ENCODE measurements at places on chromosomes 6 and 20.

DNA sequence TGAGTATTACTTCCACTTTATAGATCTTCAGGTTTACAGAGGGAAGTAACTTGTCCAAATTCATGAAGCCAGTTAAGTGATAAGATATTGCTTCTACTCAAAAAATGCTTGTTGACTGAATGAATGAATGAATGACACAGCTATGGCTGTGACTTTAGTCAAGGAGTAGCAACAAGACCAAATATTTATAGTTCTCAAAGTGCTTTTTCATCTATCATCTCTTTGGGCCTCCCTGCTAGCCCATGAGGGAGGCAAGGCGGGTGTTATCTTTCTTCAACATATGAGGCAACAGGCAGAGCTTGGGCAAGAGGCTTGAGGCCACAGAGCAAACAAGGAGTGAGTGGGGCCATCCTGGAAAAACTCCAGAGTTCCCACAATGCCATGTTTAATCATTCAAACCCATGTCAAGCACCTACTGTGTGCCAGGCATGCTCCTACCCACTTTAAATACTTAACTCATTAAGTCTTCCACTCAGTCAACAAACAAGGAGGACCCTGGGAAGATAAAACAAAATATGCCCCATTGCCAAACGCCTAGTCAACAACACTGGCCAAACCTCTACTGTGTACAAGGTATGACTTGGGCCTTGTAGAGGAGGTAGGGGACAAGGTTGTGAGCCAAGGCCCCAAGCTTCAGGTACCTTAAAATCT is 15.9 kb downstream of the BCL2L1 start:
- no peak for DNase-seq

- DNase-seq, result no peak
Observed at GRCh38 chr6:151288712-151289398, 49.1 kb downstream of the AKAP12 start.

GRCh38 chr20:12113468-12114371 is 196.0 kb downstream of the BTBD3 start:
- peak; percentile 9 for DNase-seq

GRCh38 chr20:24695529-24696225 is 226.2 kb downstream of the SYNDIG1 start:
- no peak for DNase-seq

DNA sequence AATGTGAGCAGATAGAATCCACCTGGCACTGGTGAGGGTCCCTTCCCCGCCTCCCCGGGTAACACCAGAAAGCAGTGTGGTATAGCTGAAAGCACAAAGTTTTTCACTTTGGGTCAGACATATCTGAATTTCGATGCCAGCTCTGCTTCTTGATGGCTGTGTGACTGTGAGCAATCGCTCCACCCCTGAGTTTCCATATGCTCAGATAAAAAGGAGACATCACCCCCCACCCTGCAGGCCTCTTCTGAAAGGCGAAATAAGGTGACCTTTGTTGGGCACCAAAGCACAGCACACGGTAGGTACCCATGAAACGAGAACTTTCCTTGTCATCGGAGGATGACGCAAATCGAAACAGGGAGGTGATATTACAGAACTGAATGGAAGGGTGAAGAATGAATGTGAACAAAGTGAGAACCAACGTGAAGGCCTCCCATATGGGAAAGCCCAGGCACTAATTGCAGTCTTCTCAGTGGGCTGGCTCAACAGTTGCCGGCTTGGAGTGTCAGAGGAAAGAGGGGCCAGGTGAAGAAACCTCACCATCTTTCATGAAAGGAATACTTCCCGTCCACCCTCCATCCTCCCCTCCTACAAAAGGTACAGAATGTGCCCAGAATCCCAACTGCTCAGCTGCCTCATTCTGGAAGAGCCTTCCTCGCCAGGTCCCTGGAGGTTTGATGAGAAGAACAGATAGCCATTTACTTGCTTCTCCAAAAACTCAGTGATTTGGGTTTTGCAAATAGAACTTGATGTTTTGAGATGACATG is 61.8 kb downstream of the NFATC2 start:
- no peak for DNase-seq

- DNase-seq, result peak; percentile 42
Observed at GRCh38 chr20:19964289-19965265, 52.6 kb upstream of the NAA20 start.

- DNase-seq, result no peak
Observed at GRCh38 chr6:133704371-133704770, 184.5 kb upstream of the TCF21 start.

DNA sequence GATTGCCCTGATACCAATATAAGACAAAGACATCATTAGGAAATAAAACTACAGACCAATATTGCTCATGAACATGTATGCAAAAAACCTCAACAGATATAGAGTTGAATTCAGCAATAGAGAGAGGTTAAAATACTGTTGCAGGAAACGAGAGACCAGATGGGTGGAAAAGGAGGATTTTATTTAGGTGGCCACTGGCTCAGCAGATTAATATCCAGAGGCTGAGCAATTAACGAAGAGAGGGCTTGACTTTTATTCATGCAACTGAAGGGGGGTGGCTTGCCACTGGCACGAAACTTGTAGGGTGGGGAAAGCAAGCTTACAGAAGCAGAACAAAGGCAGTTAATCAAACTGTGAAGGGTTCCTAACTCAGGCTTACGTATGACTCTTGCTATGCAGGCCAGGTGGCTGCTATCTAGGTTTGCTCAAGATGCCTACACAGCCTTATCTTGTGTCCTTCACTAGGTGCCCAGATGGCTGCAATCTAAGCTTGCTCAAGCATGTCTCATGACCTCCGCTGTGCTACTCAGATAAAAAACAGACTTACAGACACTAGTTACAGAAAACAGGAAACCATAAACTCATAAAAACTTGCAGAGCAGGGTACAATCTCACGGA is 126.4 kb downstream of the MMUT start:
- DNase-seq, result no peak
